SHP77 treated with DMSO at 0.1 percent for 48 hours (cell line): ENCODE measurements at places on chromosomes 16 and 17.

DNA sequence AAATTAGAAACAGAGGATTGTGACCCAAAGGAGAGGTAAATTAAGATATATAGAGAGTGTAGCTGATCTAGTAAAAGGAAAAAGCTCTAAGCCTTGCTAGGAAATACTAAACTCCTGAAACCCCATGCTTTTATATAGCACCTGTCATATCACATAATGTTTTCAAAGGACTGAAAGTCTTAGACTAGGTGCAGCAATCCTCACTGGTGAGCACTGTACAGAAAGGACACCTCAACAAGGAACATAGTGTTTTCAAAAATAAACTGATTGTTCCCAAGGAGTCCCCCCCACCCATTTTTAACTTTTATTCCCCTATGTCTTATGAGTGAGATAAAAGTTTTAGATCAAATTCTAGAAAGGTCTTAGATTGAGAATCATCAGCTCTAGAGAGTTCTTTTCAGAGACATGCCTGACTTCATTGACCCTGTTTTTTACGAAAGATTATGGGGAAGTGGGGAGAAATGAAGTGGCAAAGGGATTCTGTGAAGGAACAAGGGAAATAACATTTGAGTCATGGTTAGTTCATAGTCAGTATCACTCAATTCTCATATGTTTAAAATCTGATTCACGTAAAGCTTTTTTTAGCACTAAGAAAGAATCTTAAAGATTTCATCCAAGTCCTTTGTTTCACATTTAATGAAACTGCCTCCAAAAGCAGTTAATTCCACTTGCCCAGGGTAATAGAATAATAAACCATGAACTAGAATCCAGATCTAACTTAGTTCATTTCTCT, 166.4 kb downstream of the CYB561 start:
- no peak for DNase-seq

- no peak for DNase-seq
Observed at GRCh38 chr17:1391577-1391976, 8.4 kb downstream of the YWHAE start.

GRCh38 chr17:45849536-45849990, 4.9 kb downstream of the SPPL2C start:
- DNase-seq: no peak

- DNase-seq: no peak
Observed at GRCh38 chr16:88005181-88005581, 53.9 kb downstream of the BANP start.

- no peak for DNase-seq
Observed at GRCh38 chr16:71707199-71707598, 17.3 kb downstream of the PHLPP2 start.
